Activated CD4-positive, alpha-beta T cell treated with anti-CD3 and anti-CD28 coated beads, Interleukin-2, amount 50 U/mL, for 48 hours (primary cell): ENCODE measurements at places on chromosomes 6 and 20.
A peak's percentile ranks its signal among the peaks of the same experiment; 100 is the strongest.

GRCh38 chr6:136306466-136306865 lies 16.8 kb upstream of the BCLAF1 start:
- DNase-seq, result no peak

- no peak for DNase-seq
These were observed 5.9 kb upstream of the HMGA1 start for GRCh38 chr6:34230653-34231371.

- no peak for DNase-seq
These were observed 177.7 kb upstream of the CDYL start for GRCh38 chr6:4598384-4598995.

GRCh38 chr6:85865420-85866369 lies 223.0 kb upstream of the SYNCRIP start:
- DNase-seq, result no peak

DNA sequence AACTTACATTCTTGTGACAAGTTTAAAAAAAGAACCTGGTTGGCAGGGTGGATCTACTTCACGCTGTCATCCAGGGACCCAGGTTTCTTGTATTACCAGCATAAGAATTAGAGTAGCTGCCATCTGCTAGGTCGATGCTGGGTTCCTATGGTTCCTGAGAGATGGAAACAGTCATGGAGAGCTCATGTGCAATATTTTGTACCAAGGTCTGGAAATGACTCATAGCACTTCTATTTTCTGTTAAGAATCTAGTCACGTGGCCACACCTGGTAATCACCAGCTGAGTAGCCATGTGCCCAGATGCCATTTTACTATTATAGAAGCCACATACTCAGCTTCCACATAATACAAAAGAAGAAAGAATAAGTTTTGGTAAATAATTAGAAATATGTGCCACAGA lies 171.3 kb downstream of the CD83 start:
- no peak for DNase-seq

- no peak for DNase-seq
These were observed 78.4 kb upstream of the HS3ST5 start for GRCh38 chr6:114421199-114421598.

DNA sequence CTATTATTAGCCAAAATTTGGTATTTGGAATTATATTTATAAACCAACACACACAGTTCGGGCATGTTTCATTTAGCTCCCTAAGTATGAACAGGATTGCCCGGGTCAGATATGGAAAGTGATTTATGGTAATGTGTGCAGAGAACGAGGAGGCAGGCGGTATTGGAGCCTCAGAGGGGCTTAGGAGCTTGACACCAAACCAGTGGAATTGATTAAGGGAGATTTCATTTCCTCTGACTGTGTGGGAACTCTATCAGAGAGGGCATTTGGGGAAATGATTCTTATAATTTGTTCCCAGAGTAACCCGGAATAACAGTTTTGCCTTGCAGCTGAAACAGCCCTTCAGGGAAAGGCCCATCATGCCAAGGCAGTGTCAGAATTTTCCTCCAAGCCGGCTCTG lies 115.1 kb upstream of the SPTLC3 start:
- DNase-seq, result no peak

GRCh38 chr6:156046268-156046665 lies 590.6 kb upstream of the NOX3 start:
- DNase-seq, result no peak

GRCh38 chr6:138638604-138639003 lies 135.0 kb upstream of the CCDC28A start:
- no peak for DNase-seq

DNA sequence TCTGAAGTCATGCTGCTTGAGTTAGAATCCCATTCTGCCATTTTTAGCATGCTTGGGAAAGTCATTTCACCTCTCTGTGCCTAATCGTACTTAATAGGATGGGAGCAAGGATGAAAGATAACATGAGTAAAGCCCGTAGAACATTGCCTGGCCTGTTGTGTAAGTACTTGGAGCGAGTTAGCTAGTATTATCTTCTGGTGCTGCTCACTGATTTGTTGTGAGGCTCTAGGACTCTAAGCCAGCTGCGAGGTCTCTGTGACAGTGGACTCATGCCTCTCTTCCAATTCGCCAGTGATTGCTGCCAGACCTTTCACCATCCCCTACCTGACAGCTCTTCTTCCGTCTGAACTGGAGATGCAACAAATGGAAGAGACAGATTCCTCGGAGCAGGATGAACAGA lies 17.8 kb downstream of the TAF8 start:
- DNase-seq, result no peak

DNA sequence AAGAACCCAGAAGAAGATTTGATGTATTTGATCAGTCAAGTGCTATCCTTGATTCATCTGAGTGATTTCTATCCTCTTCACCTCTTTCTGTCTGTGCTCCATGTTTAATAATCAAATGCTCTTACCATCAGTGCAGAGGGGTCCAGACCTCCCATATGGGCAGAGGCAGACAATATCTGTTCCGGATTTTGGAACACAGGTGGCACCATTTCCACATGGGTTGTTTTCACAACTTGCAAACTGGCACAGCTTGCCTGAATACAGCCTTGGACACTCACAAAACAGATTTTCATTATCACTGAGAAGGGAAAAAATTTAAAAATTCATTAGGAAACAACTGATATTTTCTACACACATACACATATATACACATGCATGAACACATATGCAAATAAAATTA lies 228.5 kb downstream of the PHF3 start:
- DNase-seq, result no peak

GRCh38 chr20:50395251-50395729 lies 114.9 kb upstream of the PTPN1 start:
- no peak for DNase-seq

GRCh38 chr20:46973766-46974165 lies 79.1 kb downstream of the EYA2 start:
- DNase-seq, result no peak

- no peak for DNase-seq
These were observed 264.9 kb downstream of the TBC1D7 start for GRCh38 chr6:13063300-13063918.

DNA sequence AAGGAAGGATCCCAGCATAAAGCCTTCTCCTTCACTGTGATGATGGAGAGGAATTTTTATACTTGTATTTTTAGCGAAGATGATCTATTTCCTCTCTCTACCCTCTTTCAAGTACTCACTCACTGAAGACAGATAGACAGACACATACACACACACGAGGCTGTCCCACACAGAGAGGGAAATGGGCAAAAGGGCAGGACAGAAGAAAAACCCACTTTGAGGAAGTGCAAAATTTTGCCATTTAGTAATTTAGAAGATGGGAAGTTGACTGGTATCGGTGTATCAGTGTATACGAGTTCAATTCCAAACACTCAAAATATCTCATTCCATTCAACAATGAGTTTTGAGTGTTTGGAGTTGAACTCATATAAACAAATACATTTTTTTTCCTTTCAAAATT lies 30.9 kb downstream of the HEBP2 start:
- DNase-seq, result no peak

DNA sequence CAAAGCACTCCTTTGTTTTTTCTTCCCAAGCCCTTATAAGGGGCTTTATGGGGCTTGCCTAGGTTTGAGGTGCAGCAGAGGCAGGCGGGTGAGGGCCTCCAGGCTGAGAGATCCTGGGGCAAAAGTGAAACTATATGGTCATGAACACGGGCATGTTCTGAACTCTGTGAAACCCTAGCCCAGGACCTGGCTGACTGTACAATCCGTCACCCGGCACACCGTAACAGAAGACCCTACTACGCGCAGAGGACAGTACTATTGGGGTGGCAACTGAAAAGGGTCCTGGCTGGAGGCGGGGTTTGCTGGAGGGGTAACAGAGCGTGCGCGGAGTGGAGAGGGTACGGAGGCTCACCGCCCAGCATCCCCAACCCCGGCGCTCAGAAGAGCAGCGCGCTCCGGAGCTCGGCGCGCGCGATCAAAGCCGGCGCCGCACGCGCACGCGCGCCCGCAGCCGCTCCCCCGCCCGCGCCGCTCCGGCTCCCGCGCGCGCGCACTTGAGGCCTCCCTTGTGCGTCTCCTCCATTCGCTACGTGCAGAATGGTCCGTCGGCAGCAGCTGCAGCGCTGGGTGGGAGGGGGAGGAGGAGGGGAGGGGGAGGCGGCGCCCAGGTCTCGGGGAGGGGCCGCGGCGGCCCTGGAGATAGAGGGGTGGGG lies 54.2 kb downstream of the MRPL14 start:
- DNase-seq, result peak; percentile 94

- no peak for DNase-seq
These were observed 216.3 kb downstream of the SYNDIG1 start for GRCh38 chr20:24685736-24686135.

DNA sequence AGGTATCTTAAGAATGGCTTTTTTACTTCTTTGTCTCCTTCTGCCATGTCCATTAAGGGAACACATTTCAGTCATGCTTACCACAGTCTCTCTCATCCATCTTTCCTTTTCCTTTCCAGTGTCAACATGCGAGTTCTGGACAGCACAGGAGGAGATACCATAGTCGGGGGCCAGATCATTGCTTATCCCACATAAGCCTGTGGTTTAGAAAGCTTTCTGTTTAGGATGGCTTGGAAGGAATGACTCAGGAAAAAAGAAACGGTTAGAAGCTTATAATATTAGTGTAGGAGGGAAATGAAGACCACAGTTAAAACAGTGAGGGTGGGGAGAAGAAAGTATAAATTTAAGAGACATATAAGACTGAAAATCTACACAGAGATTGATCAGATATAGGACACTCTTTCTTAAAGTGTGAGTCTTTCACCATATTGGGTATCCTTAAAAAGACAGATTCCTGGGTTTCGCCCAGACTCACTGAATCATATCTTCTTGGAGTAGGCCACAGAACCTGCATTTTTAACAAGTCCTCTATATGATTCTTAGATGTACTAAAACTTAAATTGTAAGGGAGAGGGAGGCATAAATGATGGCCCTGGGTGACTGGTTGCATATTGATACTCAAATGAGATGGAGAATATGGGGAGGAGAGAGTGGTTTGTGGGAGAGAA lies 36.1 kb downstream of the DSE start:
- no peak for DNase-seq

- no peak for DNase-seq
These were observed 27.0 kb upstream of the PMEPA1 start for GRCh38 chr20:57736738-57737347.

DNA sequence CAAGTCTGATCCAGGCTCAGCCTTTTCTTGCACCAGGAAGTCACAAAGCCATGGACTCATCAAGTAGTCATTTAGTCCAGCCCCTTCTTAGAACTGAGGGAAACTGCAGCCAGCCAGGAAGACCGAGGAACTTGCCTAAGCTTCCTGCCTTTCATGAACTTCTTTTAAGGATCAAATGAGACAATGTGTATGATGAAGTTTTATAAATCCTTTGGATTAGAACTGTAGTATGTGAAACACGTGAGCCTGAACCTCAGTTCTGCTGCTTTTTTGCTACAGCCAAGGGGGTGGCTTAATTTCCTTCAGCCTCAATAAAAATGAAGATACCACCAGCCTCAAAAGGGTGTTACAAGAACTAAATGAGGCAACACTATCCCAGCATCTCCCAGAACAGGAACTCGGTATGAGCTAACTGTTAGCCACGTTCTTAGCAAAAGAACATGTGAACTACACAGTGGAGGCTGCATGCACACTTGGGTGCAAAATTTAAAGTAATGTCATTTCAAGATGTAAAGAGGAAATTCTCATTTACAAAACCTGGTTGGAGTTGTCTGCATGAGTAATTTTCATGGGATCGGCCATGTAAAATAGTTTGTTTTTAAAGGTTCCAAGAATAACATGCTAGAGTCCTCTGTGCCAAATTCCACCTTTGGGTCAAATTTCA lies 76.0 kb upstream of the TBC1D7 start:
- no peak for DNase-seq
